CD4-positive, alpha-beta T cell treated with Interleukin-4 for 4 hours (primary cell): ENCODE measurements at places on chromosomes 11 and 22.
A peak's percentile ranks its signal among the peaks of the same experiment; 100 is the strongest.

DNA sequence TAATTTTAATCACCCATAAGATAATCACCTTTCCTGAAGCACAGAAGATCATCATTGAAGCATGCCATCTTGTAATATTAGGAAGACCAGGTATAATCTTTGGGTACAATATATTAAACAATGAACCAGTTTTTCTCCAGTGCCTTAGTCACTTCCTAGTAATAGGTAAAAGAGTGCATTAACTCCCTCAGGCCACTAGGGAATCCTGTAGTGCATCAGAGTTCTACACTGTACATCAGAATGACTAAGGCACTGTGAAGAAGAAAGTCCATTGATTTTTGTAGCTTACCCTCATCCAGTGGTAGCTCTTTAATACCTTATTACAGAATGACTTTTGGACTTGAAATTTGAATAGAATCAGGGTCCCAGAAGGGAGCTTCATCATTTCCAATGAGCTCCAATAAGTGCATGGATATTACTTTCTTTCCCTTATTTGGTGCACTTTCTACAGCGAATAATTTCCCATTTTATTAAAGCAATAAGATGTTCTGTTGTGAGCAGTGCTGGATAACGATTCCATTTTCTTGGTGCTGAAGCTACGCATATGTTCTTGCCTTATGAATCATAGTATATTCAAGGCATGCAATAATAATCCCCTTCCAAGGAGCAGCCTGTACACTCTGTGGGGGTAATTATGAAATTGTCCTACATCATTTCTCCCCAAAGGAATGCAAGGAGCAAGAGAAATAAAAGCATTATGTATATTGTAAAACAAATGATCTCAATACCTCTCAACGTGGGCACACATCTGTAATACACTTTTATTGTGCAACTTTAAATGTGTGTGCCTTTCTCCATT is 4.7 kb downstream of the C11orf87 start:
- DNase-seq, result no peak

DNA sequence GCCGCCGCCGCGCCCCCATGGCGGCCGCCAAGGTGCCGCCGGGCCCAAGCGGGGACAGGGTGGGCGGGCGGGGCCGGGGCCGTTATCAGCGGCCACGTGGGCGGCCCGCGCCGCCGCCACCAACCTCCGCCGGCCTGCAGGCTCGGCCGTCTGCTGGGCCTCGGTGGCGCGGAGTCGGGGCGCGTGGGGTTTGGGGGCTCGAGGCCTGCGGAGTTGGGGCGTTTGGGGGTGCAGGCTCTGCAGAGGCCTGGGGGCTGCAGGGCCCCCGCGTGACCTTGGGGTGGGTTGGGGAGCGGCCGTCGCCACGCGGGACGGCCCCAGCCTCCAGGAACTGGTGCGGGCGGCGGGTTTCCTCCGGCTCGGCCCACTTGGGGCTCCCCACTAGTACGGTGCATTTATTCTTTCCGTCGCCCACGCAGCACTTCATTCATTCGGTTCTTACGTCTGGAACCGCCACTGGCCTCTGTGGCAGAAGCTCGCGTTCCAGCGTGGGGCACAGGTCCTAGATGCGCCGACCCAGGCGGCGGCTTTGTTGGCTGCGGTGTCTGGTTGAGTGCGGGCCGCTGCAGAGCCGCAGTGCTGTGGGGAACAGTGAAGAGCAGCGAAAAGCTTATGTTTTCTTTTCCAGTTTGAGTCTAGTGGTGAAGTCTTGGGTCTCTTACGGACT is 740 bp upstream of the TRMT2A start:
- peak; percentile 34 for DNase-seq

DNA sequence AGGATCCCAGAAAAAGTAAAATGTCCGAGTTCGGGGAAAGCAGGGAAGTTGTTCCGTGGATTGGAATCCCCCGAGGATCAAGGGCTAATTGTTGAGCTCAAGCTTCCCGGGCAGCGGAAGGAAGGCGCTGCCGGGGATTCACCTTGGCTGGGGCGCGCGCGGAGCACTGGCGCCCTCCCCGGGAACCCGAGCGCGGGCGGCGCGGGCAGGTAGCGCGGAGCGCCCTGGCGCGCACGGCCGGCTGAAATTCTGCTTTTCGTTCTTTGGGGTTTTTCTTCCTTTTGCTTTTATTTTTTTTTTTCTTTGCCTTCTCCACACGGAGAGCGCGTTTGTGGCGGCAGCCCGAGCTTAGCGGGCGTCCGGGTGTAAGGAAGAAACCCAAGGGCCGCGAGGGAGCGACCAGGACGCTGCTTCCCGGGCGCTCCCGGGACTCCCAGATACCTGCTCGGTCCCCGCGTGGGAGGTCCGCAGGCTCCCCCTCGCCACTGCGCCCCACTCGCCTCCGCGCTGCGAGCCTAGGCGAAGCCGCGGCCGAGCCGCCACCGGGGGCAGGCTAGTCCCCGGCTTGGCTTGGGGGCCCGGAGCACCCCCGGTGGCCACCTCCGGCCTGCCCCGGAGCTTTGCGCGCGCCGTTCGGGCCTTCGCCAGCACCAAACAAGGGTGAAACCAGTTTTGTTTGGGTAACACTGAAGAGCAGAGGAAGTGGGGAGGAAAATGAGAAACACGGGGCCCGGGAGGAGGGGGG is 4.8 kb upstream of the IGF2 start:
- no peak for DNase-seq

GRCh38 chr11:117197516-117198456 is 1.4 kb upstream of the TAGLN start:
- no peak for DNase-seq

- no peak for DNase-seq
Observed at GRCh38 chr11:69158301-69159149, 2.8 kb downstream of the SMIM38 start.

DNA sequence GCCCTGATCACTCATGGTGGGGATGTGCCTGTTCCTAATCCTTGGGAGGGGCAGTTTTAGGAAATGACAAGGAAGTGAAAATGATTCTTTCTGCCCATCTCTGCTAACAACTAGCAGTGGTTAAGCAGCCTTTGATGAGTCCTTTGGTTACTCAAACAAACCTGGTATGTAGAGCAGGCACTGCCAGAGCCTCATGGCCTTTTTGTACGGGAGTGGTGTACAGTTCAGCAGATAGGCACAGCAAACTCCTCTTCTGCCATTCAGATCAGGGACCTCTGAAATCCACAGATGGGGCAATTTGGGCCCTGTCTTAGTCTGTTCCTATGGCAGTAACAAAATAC is 66.2 kb downstream of the FZD4 start:
- DNase-seq, result no peak
